Tibial nerve (tissue), 4 donors: ENCODE measurements at places on chromosomes 7 and 10. TPM values are rescaled to one million over a fixed set of nuclear protein-coding genes. Genes with fewer than 3 reads are reported as not detected.

Gene CPN1
- not detected for total RNA-seq

DNA sequence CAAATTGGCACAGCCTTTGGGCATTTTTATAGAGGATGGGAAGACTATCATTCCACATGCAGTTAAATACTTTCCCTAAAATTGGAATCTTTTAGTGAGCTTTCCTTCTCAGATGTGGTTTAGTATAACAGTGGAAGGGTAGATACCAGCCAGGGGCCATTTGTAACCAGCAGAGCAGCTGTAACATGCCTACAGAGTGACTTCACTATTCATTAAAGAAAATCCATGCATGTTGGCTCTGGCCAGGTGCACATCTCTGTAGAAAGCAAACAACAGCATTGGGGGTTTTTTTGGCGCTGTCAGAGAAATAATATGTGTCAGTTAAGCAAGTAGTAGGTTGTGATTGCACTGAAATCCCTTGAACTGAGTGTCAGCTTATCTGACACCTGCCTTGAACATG, 115.6 kb downstream of the LHFPL3 start:
- H3K4me3 ChIP-seq, result no peak overlapping the region
- H3K27ac ChIP-seq, result no peak overlapping the region
- H3K27me3 ChIP-seq, result no peaks in the 10 kb centered on the region
- no peak for DNase-seq

Gene TNRC18
- total RNA-seq, result 76.9 TPM

DNA sequence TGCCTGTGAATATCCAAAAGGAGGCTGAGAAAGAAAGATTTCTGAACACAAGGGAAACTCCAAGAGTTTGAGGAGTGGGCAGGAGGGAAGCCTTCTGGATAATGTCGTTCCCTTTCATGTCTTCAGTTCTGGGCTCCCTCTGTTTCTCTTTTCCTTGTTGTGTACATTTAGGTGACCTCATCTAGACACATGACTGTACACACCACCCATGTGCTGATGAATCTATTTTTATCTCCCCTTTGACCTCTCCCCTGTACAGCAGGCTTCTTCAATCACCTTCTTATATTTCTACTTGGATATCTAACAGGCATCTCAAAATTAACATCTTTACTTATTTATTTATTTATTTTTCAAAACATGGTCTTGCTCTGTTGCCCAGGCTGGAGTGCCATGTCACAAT, 363.1 kb downstream of the GATA3 start:
- no peaks in the 10 kb centered on the region for H3K4me1 ChIP-seq
- H3K36me3 ChIP-seq, result no peaks in the 10 kb centered on the region

DNA sequence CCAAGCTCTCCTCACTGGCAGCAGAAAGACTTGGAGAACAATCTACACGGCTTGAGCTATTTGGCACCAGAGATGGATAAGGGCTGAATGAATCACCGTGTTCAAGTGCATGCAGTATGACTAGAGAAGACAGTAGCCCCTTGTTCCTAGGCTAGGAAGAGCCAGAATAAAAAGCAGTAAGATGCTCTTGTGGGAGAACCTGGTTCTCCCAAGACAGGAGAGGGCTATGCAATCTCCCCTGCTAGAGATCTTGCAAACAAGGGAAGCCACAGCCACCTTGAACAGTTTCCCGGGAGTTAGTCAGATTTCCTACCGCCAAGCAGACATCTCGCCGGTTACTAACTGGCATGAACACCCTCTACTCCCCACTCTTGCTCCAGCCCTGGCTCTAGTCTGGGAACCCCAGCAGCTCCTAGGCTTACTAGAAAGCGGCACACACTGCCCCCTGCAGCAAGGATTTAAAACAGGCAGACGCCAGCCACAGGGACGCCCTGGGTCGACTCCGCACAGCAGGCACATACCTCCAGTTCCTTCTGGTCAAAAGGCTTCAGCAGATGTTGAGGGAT, 107.3 kb downstream of the SMURF1 start:
- peak overlapping the region; percentile 41 for H3K27ac ChIP-seq
- H3K4me1 ChIP-seq, result no peaks in the 10 kb centered on the region
- peaks cover 10% of the 10 kb centered on the region for H3K36me3 ChIP-seq
- no peak for DNase-seq
- H3K27me3 ChIP-seq, result no peaks in the 10 kb centered on the region

DNA sequence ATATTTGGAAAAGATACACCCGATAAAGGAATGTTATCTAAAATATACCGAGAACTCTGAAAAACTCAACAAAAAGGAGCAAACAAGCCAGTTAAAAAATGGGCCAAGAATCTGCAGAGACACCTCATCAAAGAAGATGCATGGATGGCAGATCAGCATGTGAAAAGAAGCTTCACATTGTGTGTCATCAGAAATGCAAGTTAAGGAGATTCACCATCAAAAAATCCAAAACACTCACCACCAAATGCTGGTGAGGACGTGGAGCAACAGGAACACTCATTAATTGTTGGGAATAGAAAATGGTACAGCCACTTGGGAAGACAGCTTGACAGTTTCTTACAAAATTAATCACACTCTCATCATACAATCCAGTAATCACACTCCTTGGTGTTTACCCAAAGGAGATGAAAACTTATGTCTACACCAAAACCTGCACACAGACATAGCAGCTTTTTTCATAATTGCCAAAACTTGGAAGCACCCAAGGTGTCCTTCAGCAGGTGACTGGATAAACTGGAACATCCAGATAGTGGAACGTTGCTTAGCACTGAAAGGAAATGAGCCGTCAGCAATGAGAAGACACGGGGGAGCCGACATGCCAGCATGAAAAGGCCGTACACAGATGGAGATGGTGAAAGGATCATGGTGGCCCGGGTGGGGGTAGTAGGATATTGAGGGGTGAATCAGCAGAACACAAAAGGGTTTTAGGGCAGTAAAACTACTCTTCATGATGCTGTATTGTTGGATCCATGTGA, 27.9 kb upstream of the PWWP2B start:
- no peaks in the 10 kb centered on the region for H3K27me3 ChIP-seq
- no peaks in the 10 kb centered on the region for H3K4me1 ChIP-seq
- H3K4me3 ChIP-seq, result no peak overlapping the region
- H3K27ac ChIP-seq, result no peak overlapping the region

Gene AZGP1
- total RNA-seq, result 94.5 TPM

DNA sequence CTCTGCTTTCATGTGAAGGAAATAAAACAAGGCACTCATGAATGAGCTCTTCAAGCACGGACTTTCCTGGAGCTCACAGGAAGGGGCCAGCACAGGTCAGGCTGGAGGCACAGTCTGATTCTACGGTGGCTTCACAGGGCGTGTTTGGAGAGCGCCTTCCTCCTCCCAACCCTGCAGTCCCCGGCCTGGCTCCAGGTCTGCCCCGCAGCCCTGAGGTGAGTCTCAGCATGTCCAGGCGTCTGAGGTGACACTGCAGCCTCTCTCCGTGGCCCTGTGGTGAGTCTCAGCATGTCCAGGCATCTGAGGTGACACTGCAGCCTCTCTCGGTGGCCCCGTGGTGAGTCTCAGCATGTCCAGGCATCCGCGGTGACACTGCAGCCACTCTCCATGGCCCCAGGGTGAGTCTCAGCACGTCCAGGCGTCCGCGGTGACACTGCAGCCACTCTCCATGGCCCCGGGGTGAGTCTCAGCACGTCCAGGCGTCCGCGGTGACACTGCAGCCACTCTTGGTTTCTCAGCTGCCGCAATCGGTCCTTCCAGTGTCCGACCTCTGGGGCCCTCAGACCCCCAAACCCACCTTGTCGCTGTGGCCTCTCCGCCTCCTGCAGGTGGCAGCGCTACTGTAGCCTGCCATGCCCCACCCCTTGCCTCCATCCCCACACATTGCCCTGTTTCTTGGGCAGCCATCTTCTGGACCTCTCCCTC, 381.7 kb downstream of the DNAJB6 start:
- H3K4me3 ChIP-seq, result no peak overlapping the region
- H3K27ac ChIP-seq, result no peak overlapping the region
- H3K27me3 ChIP-seq, result no peaks in the 10 kb centered on the region
- no peak for DNase-seq

Gene HOXA4
- 4.4 TPM for total RNA-seq

DNA sequence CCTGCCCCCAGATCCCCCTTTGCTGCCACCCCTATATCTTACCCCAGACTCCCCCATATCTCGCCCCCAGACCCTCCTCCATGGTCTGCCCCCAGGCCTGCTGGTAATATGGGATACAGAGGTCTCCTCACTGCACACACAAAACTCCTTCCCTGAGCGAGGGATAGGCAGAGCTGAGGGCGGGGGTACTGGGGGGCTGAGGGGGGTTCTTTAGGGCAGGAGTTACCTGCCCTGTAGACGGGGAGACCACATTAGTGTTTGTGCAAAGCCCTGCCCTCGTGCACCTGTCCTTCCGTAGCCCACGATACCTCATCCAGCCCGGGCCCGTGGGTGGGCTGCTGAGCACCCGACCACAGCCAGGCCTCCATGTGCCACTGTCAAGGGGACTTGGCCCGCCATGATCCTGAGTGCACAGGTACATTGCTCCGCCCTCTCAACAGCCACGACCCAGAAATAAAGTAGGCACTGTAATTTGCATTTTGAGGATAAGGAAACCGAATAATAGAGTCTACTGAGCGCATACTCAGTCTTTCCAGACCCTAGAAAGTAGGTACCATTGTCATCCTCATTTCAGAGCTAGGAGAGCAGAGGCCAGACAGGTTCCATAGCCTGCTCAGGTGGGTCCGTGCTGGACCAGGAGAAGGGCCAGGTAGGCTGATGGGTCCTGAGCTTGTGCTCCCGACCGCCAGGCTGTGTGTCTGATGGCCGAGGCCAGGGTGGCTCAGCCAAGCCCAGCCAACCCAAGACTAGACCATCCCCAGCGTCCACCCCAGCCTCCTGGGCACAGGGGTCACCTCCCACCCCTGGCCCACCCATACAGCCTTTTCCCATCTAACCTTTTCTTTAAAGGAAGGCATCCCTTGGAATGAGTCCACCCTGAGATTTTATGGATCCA, 115.2 kb downstream of the LHPP start:
- DNase-seq, result no peak
- no peaks in the 10 kb centered on the region for H3K36me3 ChIP-seq
- no peaks in the 10 kb centered on the region for H3K27me3 ChIP-seq
- H3K4me3 ChIP-seq, result no peak overlapping the region

Gene NPS
- total RNA-seq, result not detected

DNA sequence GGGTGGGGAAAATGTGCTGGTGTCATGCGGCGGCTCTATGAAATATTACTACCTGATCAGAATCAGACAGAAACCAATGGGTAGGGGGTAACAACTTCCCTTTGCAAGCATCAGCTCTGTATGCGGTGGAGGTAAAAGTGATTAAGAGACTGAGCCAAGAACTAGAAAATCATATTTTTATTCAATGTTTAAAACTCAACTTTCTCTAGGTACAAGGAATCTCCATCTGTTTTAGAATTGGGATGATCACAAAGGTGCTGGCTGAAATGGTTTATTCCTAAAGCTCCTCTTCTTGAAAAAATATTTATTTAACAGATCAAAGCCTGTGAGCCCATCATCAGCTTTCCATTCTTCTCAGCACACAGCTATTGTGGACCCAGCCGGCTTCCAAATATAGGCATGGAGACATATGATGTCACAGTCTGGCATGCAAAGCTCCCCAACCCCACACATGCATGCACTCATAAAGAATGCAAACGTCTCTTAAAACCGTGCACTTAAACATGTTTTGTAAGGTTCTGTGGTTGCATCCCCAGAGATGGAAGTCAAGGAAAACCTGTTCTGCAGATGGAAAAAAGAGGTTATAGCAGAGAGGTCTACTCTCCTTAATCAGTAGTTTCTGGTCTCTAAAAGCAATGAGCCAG, 126.0 kb downstream of the SKIDA1 start:
- no peak overlapping the region for H3K4me3 ChIP-seq
- H3K4me1 ChIP-seq, result no peaks in the 10 kb centered on the region
- DNase-seq, result no peak

DNA sequence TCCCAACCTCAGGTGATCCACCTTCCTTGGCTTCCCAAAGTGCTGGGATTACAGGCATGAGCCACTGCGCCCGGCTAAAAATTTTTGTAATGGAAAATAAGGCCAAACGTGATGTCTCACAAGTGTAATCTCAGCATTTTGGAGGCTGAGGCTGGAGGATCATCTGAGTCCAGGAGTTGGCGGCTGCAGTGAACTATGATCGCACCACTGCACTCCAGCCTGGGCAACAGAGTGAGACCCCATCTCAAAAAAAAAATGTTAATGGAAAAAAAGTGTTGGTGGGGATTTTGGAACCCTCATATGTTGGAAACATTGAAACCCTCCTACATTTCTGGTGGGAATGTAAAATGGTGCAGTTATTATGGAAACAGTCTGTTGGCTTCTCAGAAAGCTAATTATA, 2.7 kb upstream of the SRPK2 start:
- no peak overlapping the region for H3K4me3 ChIP-seq
- no peak overlapping the region for H3K27ac ChIP-seq
- H3K36me3 ChIP-seq, result no peaks in the 10 kb centered on the region
- no peak for DNase-seq

- no peaks in the 10 kb centered on the region for H3K27me3 ChIP-seq
- no peak overlapping the region for H3K4me3 ChIP-seq
- H3K27ac ChIP-seq, result no peak overlapping the region
- no peak for DNase-seq
- H3K4me1 ChIP-seq, result no peaks in the 10 kb centered on the region
- no peaks in the 10 kb centered on the region for H3K36me3 ChIP-seq
Measured at GRCh38 chr7:154774303-154774969, 228.5 kb downstream of the PAXIP1 start.

Gene TUBB8
- total RNA-seq, result not detected

DNA sequence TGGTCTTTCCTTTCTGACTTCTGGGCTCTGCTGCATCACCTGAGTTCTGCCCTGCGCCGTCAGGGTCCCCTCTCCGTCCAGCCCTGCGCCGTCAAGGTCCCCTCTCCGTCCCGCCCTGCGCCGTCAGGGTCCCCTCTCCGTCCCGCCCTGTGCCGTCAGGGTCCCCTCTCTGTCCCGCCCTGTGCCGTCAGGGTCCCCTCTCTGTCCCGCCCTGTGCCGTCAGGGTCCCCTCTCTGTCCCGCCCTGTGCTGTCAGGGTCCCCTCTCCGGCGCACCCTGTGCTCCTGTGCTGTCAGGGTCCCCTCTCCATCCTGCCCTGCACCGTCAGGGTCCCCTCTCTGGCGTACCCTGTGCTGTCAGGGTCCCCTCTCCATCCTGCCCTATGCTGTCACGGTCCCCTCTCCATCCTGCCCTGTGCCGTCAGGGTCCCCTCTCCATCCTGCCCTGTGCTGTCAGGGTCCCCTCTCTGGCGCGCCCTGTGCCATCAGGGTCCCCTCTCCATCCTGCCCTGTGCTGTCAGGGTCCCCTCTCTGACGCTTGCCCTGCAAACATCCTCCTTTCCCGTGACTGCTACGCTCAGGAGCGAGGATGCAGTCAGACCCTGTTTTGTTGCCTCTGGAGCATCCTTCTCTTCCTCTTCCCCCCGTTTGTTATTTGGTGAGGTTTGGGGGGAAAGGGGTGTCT, 66.4 kb downstream of the INPP5A start:
- no peaks in the 10 kb centered on the region for H3K4me1 ChIP-seq
- no peak overlapping the region for H3K27ac ChIP-seq
- no peaks in the 10 kb centered on the region for H3K36me3 ChIP-seq
